ENCODE measurements at places on chromosomes 11 and 22.

- peak; percentile 55 for DNase-seq
These were observed 59.5 kb upstream of the PRSS23 start for GRCh38 chr11:86740628-86741483.

- peak; percentile 63 for DNase-seq
These were observed 71.9 kb upstream of the GRAMD1B start for GRCh38 chr11:123357990-123358827.

- no peak for DNase-seq
These were observed 63.9 kb downstream of the ARFGAP3 start for GRCh38 chr22:42792909-42793847.

- peak; percentile 34 for DNase-seq
These were observed 35.1 kb downstream of the MMP7 start for GRCh38 chr11:102495161-102496042.

DNA sequence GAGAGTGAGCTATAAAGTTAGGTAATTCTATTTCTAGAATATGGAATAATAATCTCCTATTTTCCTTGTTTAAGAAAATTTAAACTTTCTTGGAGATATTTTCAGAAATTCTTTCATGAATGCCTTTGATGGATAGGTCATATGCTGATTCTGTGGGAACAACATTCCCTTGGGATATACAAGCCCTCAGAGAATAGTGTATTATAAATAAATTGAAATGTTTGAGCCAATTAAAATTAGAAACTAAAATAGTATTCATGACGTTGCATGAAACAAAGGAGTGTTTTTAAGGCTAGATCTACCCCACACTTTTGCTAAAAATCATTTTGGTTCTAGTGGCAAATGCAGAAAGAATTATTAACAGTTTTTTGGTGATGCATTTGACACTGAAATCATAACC is 269.3 kb upstream of the ANO3 start:
- DNase-seq = no peak

DNA sequence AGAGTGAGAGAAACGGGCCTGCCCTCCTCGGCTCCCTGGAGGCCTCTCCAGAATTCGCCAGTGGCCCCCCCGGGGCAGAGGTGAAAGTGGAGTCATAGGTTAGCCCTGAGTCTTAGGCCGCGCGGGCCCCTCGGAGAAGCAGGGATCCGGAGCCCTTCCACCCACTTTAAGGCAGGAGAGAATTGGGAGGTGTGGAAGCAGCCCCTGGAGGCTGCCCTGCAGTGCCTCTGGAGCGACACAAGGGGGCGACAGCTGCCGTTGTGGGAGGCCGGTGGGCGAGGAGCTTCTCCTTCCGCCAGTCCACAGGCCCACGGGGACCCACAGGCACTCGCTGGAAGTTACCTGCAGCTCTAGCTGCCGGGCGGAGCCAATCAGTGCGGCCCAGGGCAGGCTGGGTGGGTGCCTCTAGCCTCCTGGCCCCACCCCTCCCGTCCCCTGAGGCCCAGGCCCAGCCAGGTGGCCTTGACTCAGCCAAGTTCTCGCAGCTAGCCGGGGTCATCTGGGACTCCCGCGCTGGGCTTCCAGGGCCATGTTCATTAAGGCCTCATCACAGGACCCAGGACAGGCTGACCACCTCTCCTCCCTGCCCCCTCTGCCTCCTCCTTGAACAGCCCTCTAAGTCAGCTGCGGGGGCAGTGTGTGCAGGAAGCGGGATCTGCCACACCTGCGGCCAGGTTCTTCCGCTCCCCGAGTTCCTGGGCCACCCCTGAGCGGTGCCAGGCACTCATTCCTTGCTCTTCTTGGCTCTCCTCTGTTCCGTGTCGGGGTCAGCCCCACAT is 5.0 kb downstream of the DGKZ start:
- DNase-seq = peak; percentile 85

Data from activated CD4-positive, alpha-beta T cell treated with anti-CD3 and anti-CD28 coated beads for 48 hours (primary cell).